ENCODE measurements at places on chromosomes 4 and X. TPM values are rescaled to one million over a fixed set of nuclear protein-coding genes. Genes with fewer than 3 reads are reported as not detected.

Gene XPNPEP2
- not detected for total RNA-seq

Gene EVC
- 53.4 TPM for total RNA-seq

Gene SSX4B
- not detected for total RNA-seq

Gene UBE2D3
- 420 TPM for total RNA-seq

Gene UCHL1
- total RNA-seq, result 1,235 TPM

Gene FAM47B
- total RNA-seq, result not detected

Gene GPAT3
- 8.5 TPM for total RNA-seq

Gene DCHS2
- not detected for total RNA-seq

Gene PRSS12
- 120 TPM for total RNA-seq

Gene TLR8
- not detected for total RNA-seq

Gene ADGRA3
- total RNA-seq, result 53.1 TPM

Gene UGT2B17
- not detected for total RNA-seq

Gene GPR143
- 1.5 TPM for total RNA-seq

Gene ABCG2
- 1.8 TPM for total RNA-seq

Gene DMRTC1
- not detected for total RNA-seq

Gene ARAP2
- 1.2 TPM for total RNA-seq

Gene BRS3
- not detected for total RNA-seq

Gene CXorf49B
- not detected for total RNA-seq

Gene PAGE2
- not detected for total RNA-seq

Gene CHRDL1
- not detected for total RNA-seq

Gene CACNA1F
- total RNA-seq, result not detected

Gene CFAP99
- total RNA-seq, result not detected

Gene TBC1D8B
- 36.2 TPM for total RNA-seq

Gene CLTRN
- 0.42 TPM for total RNA-seq

Gene GAGE2A
- total RNA-seq, result not detected

Gene XAGE1A
- total RNA-seq, result not detected

Gene CXCL3
- 11.9 TPM for total RNA-seq

Gene ERAS
- not detected for total RNA-seq

Gene GPRASP2
- 20.1 TPM for total RNA-seq

Gene VCX2
- total RNA-seq, result not detected

Gene RBMX2
- total RNA-seq, result 16.5 TPM

Gene SYN1
- under 0.01 TPM for total RNA-seq

Gene ARHGAP4
- 0.97 TPM for total RNA-seq

Gene TCEANC
- total RNA-seq, result 3.9 TPM

Gene PCSK1N
- 1.1 TPM for total RNA-seq

Gene KLKB1
- total RNA-seq, result not detected

Gene GABRQ
- 2.3 TPM for total RNA-seq

Gene TEX13D
- not detected for total RNA-seq

Gene MAML3
- 1.2 TPM for total RNA-seq

Gene PAGE2B
- not detected for total RNA-seq

Gene CABS1
- not detected for total RNA-seq

Gene TREX2
- total RNA-seq, result 1.8 TPM

Gene FGF13
- total RNA-seq, result not detected

Gene SYP
- 0.32 TPM for total RNA-seq

Gene SHROOM4
- 2.4 TPM for total RNA-seq

Gene ANK2
- total RNA-seq, result 49.0 TPM

Gene TBX22
- total RNA-seq, result not detected

Gene PABPC5
- 0.46 TPM for total RNA-seq

Gene PCDH10
- total RNA-seq, result 73.0 TPM

Gene MAGEB17
- total RNA-seq, result not detected

Gene L1CAM
- total RNA-seq, result 0.59 TPM

Gene UGT8
- total RNA-seq, result not detected

Gene CXCL11
- total RNA-seq, result not detected

Gene RAB9A
- 29.4 TPM for total RNA-seq

Gene TLL1
- total RNA-seq, result under 0.01 TPM

Gene NEUROG2
- not detected for total RNA-seq
